ENCODE measurements at places on chromosomes 13 and 19. TPM values are rescaled to one million over a fixed set of nuclear protein-coding genes. Genes with fewer than 3 reads are reported as not detected.

The SIGLEC5 gene
- 0.22 TPM for total RNA-seq

The GIPR gene
- 0.69 TPM for total RNA-seq

The PGLYRP2 gene
- not detected for total RNA-seq

The RASGRP4 gene
- total RNA-seq = 3.2 TPM

The CLDN10 gene
- total RNA-seq = not detected

The KIR2DL4 gene
- total RNA-seq = not detected

The ZNF296 gene
- 28.0 TPM for total RNA-seq

The MAN2B1 gene
- total RNA-seq = 291 TPM

The GAS6 gene
- total RNA-seq = 1.3 TPM

The SSC5D gene
- 0.17 TPM for total RNA-seq

DNA sequence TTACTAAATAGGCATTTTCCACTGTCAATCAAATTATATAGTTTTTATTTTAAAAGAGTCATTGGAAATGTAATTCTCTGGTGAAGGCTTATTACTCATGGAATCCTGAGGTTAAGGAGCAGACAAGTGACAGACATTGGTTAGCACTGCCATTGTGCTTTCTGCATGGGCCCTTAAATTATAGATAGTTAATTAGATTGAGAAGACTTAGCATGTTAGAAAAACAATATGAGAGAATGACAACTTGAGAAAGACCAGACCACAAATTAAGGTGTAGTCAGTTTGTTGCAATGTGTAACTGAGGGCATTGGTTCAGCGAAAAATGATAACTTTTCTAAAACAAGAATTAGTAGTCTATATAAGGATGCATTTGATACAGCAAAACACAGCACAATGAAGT, 195.5 kb downstream of the SLITRK6 start:
- no peak overlapping the region for H3K4me3 ChIP-seq
- DNase-seq = no peak
- no peak overlapping the region for H3K27ac ChIP-seq
- no peaks in the 10 kb centered on the region for H3K4me1 ChIP-seq

- no peaks in the 10 kb centered on the region for H3K4me1 ChIP-seq
- H3K27ac ChIP-seq = no peak overlapping the region
- H3K36me3 ChIP-seq = no peaks in the 10 kb centered on the region
- no peak overlapping the region for H3K4me3 ChIP-seq
- DNase-seq = no peak
These were observed 128.7 kb downstream of the TSHZ3 start for GRCh38 chr19:31220540-31220939.

GRCh38 chr19:13290741-13291140, 140.5 kb downstream of the IER2 start:
- H3K4me1 ChIP-seq = no peaks in the 10 kb centered on the region
- H3K27me3 ChIP-seq = peaks cover 6% of the 10 kb centered on the region
- no peak overlapping the region for H3K27ac ChIP-seq
- no peak overlapping the region for H3K4me3 ChIP-seq

DNA sequence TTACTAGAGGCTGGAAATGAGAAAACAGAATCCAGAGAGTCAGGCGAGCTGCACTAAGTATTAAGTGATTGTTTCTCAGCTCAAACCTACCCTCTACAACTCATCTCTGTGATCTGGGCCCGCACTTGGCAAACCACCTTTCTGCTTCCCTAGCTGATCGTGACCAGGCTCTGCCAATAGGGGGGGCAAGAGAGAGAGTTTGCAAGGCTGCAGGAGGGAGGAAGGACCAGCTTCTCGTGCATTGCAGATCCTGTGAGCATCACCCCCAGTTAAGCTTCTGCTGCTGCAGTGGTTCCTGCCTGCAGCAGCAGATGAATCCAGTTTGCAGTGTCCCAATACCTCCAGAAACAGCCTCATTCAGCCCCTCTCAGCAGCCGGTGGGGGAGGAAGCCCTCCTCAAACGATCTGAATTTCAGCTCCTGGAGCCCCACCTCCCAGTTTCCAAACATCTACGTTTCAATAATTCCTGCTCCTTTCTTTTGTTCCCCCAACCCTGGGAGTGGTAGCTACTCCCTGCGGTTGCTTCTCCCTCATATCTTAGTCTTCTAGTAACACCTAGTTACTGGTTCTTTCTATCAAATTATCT, 20.0 kb downstream of the XRCC1 start:
- no peaks in the 10 kb centered on the region for H3K27me3 ChIP-seq
- DNase-seq = peak; percentile 55
- peaks cover 57% of the 10 kb centered on the region for H3K36me3 ChIP-seq
- H3K4me1 ChIP-seq = peaks cover 13% of the 10 kb centered on the region
- H3K4me3 ChIP-seq = no peak overlapping the region

DNA sequence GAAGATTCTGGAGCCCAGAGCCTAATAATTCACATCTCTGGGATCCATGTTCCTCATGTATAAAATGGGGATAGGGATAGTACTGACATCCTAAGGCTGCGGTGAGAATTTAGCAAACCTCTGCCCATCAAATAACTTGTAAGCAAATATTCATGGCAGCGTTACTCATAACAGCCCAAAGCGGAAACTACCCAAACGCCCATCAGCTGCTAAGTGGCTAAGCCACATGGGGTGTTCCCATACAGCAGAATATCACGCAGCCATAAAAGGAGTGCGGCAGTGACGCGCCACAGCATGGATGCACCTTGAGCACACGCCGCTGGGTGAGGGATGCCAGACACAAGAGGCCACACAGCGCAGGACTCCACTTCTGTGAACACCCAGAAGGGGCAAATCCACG, 19.7 kb downstream of the VRK3 start:
- DNase-seq = no peak
- no peaks in the 10 kb centered on the region for H3K27me3 ChIP-seq
- no peak overlapping the region for H3K27ac ChIP-seq

DNA sequence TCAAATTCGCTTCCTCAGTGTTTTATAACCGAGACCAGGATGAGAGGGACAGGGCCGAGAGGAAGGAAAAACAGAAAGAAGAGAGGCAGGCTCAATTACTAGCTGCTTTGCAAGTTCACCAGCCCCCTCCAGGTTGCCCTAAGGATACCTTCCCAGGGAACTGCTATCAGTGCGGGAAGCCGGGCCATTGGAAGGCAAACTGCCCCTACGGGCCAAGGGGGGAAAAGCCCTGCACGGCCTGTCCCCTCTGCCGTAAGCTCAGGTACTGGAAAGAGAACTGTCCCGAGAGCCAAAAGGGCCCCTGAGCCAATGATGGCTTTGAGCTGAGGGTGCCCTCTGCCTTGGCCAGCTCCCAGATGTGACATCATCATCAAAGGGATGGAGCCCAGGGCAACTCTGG, 3.2 kb upstream of the ERVV-1 start:
- no peak for DNase-seq
- no peaks in the 10 kb centered on the region for H3K27me3 ChIP-seq
- no peaks in the 10 kb centered on the region for H3K4me1 ChIP-seq
- no peaks in the 10 kb centered on the region for H3K36me3 ChIP-seq
- H3K4me3 ChIP-seq = no peak overlapping the region

GRCh38 chr19:13134626-13135025, 15.5 kb downstream of the STX10 start:
- no peak overlapping the region for H3K4me3 ChIP-seq
- peaks cover 8% of the 10 kb centered on the region for H3K4me1 ChIP-seq
- peaks cover 51% of the 10 kb centered on the region for H3K36me3 ChIP-seq
- H3K27ac ChIP-seq = no peak overlapping the region
- no peaks in the 10 kb centered on the region for H3K27me3 ChIP-seq

- DNase-seq = no peak
- no peak within 1 kb of the TSS for H3K4me3 ChIP-seq
- no peaks in the 10 kb centered on the region for H3K36me3 ChIP-seq
- H3K4me1 ChIP-seq = peaks cover 9% of the 10 kb centered on the region
- H3K27ac ChIP-seq = no peak within 1 kb of the TSS
These were observed at the start of gene CYP4F11 for GRCh38 chr19:15934332-15935078. CYP4F11 (minus strand) TSS chr19:15934529; CDS start chr19:15934408, 121 bp downstream.

DNA sequence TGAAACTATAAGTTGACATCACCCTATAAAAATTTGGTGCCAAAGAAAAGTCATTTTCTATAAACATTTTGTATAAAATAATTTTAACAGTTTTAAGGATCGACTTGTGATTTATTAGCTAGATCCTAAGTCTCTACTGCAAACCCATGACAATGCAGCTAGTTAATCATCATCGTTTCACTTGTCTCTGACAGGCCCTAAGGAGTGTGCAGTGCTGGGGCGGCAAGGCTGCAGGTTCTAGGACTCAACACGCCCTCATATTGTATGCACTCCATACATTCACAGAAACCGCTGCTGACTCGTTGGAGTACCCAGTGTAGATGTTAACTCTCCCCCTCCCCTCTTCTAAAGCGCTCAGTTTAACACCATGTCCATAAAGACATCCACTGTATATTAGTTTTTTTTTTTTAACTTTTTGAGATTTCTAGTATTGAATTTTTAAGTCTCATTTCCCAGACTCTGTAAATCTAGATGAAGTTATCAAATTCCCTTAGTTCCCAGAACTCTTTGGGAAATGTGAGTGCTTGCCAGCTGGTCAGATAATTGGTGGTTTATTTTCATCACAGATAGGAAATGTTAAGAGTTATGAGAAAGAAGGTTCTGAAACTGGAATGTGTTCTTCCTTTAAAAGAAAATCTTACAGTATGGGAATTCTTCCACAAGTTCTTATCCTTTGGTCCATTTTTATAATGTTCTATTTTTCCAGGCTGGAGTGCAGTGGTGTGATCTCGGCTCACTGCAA, 162.8 kb upstream of the RNF113B start:
- H3K4me1 ChIP-seq = no peaks in the 10 kb centered on the region
- H3K36me3 ChIP-seq = no peaks in the 10 kb centered on the region
- H3K27me3 ChIP-seq = peaks cover 6% of the 10 kb centered on the region
- DNase-seq = no peak
- no peak overlapping the region for H3K27ac ChIP-seq
- no peak overlapping the region for H3K4me3 ChIP-seq

DNA sequence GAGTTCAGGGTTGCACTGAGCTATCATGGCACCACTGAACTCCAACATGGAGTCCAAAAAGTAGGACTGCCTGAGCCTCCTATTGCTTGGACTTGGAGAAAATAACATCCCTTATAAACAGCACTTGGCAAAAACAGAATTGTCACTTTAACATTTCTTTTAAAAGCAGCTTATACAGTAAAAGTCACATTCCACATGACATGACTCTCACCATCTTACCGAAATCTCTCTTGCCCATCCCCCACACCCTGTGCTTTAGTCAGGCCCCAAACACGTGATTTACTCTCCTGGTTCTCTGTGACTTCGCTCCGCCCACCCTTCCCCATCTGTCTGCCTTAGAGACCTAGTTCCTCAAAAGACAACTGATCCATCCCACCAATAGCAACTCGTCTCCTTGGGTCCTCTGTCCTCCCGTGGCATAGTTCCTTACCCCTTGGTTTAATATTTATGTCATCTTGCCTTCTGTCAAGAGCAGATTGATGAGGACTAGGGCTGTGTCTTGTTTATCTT, 4.6 kb downstream of the SAFB start:
- peak overlapping the region; percentile 50 for H3K4me3 ChIP-seq
- peaks cover 2% of the 10 kb centered on the region for H3K27me3 ChIP-seq
- peaks cover 80% of the 10 kb centered on the region for H3K36me3 ChIP-seq
- DNase-seq = peak; percentile 31

- no peak overlapping the region for H3K27ac ChIP-seq
- H3K4me1 ChIP-seq = peaks cover 2% of the 10 kb centered on the region
- no peaks in the 10 kb centered on the region for H3K36me3 ChIP-seq
- H3K27me3 ChIP-seq = peaks cover 4% of the 10 kb centered on the region
These were observed 39.6 kb downstream of the NUMBL start for GRCh38 chr19:40650749-40651305.

DNA sequence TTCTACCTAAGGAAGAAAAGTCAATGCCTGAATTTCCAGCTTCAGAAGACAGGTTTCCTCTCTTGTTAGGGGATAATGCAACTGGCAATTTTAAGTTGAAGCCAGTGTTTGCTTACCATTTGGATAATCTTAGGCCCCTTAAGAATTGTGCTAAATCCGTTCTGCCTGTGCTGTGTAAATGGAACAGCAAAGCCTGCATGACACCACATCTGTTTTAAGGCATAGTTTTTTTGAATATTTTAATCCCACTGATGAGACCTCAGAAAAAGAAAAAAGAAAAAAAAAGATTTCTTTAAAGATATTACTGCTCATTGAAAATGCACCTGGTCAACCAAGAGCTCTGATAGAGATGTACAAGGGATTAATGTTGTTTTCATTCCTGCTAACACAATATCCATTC, 419.2 kb downstream of the SLITRK6 start:
- H3K4me3 ChIP-seq = no peak overlapping the region
- H3K4me1 ChIP-seq = no peaks in the 10 kb centered on the region
- no peak for DNase-seq
- H3K36me3 ChIP-seq = no peaks in the 10 kb centered on the region
- H3K27ac ChIP-seq = no peak overlapping the region

GRCh38 chr19:13425151-13425550, 81.1 kb downstream of the CACNA1A start:
- no peak for DNase-seq
- no peak overlapping the region for H3K27ac ChIP-seq
- no peaks in the 10 kb centered on the region for H3K4me1 ChIP-seq
- H3K36me3 ChIP-seq = no peaks in the 10 kb centered on the region

GRCh38 chr13:108624108-108624507, 5.3 kb upstream of the MYO16 start:
- no peaks in the 10 kb centered on the region for H3K4me1 ChIP-seq
- H3K4me3 ChIP-seq = no peak overlapping the region
- no peak for DNase-seq
- H3K27ac ChIP-seq = no peak overlapping the region
- no peaks in the 10 kb centered on the region for H3K36me3 ChIP-seq
- H3K27me3 ChIP-seq = no peaks in the 10 kb centered on the region

Data from activated B cell treated with CpG ODN at 0.5 μM for 24 hours (primary cell).